ENCODE measurements at places on chromosomes 16 and 17. TPM values are rescaled to one million over a fixed set of nuclear protein-coding genes. Genes with fewer than 3 reads are reported as not detected.
A peak's percentile ranks its signal among the peaks of the same experiment; 100 is the strongest.

TP53TG3B gene
- total RNA-seq: not detected

SLC22A31 gene
- total RNA-seq: 1.6 TPM

KCNH6 gene
- total RNA-seq: not detected

- DNase-seq: no peak
Measured at GRCh38 chr17:79415365-79415764, 195.5 kb downstream of the RBFOX3 start.

- DNase-seq: no peak
Measured at GRCh38 chr17:47896672-47897490, 845 bp downstream of the SP2 start.

GRCh38 chr17:1413281-1413791, 13.3 kb upstream of the YWHAE start:
- DNase-seq: peak; percentile 92

DNA sequence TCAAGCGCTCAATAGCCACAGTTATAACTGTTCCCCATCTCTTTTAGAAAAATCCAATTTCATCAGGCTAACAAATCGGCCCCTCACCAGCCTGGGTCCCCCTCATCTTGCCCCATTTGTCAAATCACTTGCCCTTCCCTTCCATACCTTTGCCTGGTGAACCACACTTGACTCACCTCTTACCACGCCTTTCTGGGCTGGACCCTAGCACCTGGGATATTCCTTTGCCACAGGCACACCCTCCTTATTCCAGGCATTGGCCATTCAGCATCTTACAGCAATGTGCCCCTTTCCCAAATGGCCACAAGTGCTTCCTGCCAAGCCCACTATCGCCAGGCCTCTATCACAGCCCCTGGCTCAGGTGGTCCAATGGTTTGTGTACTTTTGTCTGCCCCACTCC, 14.9 kb downstream of the CMTM4 start:
- DNase-seq: no peak

DNA sequence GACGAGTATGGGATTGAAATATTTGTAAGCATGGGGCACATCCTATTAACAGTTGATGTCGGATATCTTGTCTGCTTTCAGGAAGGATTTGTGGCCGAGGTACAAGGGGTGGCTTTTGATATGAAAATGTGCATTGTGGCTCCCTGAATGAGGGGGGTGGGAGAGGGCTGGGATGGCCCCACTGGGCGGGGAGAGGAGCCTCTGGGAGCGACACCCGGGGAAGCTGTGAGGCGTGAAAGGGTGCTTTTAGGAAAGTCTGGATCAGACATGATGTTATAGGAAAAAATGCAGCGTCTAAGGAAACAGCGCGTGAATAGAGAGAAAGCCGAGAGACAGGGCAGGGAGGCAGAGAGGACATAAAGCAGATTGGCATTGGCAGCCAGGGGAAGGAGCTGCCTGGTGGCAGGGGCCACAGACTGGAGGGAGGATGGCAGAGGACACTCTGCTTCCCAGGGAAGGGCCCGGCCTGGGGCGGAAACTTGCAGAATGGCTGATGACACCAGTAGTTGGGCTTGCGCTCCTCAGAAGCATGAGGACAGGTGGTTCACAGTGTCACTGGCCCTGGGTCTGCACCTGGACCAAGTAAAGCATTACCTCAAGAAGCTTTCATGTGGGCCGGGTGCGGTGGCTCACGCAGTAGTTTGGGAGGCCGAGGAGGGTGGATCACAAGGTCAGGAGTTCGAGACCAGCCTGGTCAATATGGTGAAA, 95.7 kb downstream of the NTN1 start:
- DNase-seq: no peak

All from mucosa of gallbladder (tissue), 1 donor.